ENCODE measurements at places on chromosomes 2 and 18.

DNA sequence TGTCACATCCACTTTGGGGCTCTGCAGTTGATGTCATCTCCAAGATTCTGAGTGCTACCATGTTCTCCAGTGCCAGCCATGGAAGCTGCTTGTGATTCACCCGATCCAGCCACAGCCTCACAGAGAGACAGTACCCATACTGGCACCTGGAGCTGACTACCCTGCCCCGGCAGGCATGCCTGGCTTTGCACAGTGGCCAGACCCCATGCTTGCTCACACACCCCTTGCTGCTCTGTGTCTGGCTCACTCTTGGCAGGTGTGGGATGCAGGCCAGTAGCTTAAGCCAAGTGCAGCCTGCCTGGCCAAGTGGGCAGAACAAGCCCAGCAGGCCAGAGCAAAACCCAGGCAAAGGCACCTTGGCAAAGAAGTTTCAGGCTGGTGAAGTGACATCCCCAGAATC is 828.4 kb upstream of the VRK2 start:
- no peak for DNase-seq

DNA sequence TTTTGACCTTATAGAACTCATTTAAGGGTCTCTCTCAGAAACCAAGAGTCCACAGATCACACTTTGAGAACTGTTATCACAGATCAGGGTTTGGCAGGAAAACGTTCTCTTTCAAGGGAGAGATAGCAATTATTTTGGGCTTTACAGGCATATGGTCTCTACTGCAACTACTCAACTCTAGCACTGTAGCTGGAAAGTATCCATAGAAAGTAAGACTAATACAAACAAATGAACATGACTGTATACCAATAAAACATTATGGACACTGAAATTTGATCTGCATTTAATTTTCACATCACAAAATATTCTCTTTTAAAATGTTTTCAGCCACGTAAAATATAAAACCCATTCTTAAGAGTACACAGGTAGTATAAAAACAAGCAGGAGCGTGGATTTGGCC is 100.5 kb downstream of the TRIP12 start:
- DNase-seq: no peak

GRCh38 chr2:27572998-27573429 is 9.8 kb upstream of the ZNF512 start:
- no peak for DNase-seq

DNA sequence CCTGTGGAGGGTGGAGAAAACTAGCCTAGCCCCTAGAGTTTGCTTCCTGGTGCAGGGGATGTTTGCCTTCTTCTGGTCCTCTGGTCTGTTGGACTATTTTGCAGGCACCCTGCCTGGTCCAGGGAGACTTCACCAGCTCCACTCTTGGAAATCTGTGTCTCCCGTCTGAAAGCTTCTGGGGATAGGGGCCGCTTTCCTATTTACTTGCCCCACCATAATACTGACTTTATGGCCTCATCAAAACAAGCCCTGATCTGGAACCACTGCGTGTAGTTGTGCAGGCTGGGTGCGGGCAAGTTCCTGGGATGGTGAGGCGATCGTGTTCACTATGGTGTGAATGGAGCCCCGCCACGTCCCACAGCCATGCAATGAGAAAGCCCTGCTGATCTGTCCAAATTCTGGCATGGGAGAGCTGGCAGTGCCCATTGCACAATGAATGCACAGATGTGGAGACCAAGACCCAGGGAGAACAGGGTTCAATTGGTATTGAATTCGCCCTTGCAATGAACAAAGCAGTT is 74.3 kb downstream of the DDX1 start:
- no peak for DNase-seq

DNA sequence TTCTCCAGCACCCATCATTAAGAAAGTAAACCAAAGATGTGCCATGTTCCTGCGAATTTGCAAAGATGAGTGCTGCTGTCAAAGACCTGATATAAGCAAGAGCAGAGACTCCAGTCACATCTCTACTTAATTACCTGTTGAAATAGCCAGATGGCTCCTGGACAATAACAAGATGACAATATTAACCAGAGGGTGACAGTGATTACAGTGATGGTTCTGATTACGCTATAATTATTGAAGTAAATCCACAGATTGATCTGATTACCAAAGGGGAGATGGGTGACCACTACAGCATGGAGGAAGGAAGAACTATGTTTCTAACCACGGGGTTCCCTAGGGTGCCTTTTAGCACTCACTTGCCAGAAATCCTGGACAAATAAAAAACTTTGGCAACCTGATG is 36.5 kb upstream of the AFF3 start:
- DNase-seq: no peak

- no peak for DNase-seq
Observed at GRCh38 chr2:48414980-48415835, 114.7 kb upstream of the STON1 start.

DNA sequence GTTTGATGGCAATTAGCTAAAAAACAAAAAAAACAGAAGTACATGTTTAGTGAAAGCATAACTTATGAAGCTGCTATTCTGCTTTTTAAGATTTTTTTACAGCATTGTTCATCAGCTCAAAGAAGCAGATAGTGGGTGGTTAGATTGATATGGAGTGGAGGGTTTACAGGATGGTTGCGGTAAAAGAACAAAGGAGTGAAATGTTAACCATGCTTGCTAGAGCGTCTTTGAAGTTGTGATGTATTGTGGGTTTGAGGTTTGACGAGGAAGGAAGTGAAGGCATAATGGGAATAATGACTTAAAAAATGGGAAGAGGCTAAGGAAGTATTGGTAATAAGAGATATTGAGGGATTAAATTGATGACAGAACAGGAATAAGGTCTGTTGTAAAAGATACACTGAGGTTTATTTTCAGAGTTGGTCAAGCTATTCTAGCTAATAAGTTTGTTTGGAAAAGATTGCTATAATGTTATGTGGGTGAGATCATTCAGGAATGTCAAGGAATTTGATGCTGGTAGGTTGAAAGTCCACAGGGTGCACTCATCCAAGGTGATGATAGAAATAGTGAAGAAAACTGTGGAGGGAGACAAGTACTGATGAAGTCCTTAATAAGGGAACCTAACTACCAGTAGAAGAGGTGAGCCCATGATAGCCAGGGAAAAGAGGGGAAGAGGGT is 14.6 kb downstream of the SPOPL start:
- no peak for DNase-seq

DNA sequence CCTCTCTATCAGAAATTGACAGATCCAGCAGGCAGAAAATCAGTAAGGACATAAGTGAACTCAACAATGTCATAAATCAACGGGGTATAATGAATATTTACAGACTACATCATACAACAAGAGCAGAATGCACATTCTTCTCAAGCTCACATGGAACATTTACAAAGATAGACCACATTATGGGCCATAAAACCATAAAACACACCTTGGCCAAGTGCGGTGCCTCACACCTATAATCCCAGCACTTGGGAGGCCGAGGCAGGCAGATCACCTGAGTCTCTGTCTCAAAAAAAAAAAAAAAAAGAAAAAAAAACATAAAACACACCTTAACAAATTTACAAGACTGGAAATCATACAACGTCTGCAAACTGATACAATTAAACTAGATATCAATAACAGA is 36.7 kb downstream of the FBXO15 start:
- DNase-seq: no peak

DNA sequence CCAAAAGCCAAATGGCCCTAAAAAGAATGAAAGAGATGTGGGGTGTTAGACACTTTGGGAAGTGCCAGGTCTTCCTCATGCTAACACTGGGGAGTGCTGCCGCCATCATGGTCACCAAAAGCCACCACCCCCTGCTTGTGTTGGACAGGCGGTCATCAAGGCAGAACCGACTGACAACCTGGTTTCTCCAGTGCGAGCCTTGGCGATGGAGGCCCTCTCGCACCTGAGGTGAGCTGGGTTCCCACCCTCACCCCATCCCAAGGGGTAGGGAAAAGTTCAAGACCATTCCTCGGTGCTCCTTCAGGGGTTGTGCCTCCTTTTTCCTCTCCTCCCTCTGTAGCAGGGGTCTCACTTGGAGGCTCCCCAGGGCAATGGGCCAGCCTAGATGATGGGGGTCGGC is 33.6 kb downstream of the MROH2A start:
- DNase-seq: no peak

- DNase-seq: no peak
Observed at GRCh38 chr18:51578406-51578980, 381.0 kb upstream of the MEX3C start.

GRCh38 chr2:213238753-213239495 is 45.3 kb upstream of the SPAG16 start:
- no peak for DNase-seq

DNA sequence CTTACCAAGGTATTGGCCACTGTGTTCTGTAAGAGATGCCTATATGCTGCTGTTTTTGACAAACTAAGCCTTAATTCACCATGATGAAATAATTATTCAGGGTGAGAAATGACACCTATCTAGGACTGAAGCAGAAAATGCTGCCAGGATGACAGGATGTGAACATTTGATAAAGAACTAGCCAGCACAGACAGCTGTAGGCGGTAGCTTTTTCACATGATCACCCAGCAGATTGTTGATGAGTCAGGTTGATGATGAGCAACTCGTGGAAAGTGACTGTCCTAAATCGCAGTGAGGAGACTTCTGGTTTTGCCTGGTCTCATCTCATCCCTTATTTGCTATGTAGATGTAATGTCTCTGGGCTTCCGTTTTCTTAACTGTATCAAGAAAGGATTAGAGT is 144.1 kb downstream of the PRPF40A start:
- no peak for DNase-seq

- no peak for DNase-seq
Observed at GRCh38 chr2:133579274-133579673, 11.0 kb upstream of the NCKAP5 start.

DNA sequence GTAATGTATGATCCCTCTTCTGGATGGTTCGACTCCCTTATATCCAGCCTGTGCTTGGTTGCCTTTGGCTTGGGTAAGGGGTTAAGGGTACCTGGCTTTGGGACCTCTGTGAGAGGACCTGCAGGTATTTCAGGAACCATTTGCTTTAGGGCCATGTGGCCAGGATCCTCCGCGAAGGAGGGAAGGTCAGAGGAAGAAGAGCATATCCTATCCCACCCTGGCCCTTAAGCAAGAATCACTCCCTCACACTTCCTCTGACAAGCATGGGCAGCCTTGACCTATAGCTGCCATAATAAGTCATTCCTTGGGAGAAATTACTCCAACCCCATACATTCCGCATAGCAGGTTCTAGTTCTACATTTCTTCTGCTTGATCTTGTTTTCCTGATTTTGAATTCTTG is 59.1 kb upstream of the TXNDC2 start:
- no peak for DNase-seq

All from activated CD8-positive, alpha-beta memory T cell treated with anti-CD3 and anti-CD28 coated beads for 1 hour (primary cell).